Iris pigment epithelial cell (primary cell): ENCODE measurements at places on chromosomes 3 and 15.

- DNase-seq: no peak
Observed at GRCh38 chr3:152386208-152386607, 117.5 kb downstream of the MBNL1 start.

GRCh38 chr3:186361246-186361761 lies 730 bp downstream of the DGKG start:
- no peak for DNase-seq

DNA sequence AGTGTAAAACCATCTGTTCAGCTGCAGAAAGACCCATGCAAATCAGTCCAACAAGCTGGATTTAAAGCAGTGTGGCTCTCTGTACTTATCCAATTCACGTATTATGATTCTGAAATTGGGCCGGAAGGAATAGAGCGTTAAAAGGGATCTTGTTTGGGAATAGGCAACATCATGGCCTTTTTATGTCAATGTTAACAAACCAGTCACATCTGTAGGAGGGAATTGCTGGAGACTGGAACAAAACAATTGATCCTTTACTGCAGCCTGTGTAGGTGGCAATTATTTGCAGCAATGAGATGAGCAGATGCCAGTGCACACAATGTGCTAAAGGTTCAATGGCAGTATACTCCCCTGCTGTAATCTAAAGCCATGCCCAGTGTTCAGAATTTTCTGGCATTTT lies 887.4 kb upstream of the ROBO1 start:
- DNase-seq: no peak

DNA sequence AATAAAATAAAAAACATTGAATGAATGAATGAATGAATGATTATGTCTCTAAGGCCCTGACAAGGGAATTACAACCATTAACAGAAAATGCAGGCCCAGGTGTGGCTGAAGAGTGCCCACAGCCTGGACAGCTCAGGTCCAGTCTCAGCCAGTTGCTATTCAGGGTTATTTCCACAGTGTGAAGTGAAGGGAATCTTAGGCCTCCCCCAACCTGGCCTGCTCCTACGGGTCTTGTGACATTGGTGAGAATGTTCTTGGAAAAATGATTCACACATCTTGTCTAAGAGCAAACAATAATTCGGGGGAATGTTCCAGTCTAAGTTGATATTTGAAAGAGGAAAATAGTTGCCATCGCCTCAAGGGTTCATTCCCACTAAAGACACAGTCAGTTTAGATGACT lies 37.0 kb downstream of the MINDY4B start:
- DNase-seq: peak; percentile 26

DNA sequence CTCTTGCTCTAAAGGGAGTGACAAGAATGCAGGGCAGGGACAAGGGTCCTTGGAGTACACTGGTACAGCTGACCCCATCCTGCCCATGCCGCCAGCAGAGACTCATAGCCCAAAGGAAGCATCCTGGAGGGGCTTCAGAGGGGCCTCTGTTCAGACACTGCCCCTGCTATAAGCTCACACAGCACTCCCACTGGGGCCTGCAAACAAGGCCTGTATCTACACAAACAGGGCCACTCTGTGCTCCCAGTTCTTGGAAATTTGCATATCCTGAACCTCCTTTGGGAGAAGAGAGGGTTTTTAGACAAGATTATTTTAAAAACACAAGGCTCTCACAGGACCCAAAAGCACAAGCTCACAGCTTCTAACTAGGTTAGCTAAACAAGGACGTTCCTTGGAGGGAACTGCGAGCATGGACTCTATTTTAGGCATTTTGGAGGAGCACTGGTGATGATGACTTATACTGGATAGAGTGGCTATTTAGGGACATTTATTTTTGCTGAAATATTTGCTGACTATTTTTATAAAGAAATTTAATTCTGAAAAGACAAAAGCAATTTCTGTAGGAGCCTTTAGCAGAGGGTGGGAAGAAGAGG lies 16.4 kb upstream of the ANKRD34C start:
- no peak for DNase-seq

- DNase-seq: peak; percentile 71
Observed at GRCh38 chr3:43753741-43754715, 63.3 kb downstream of the ABHD5 start.

- no peak for DNase-seq
Observed at GRCh38 chr15:53520996-53521395, 238.5 kb downstream of the WDR72 start.

GRCh38 chr3:27844052-27844675 lies 122.0 kb upstream of the EOMES start:
- DNase-seq: no peak

DNA sequence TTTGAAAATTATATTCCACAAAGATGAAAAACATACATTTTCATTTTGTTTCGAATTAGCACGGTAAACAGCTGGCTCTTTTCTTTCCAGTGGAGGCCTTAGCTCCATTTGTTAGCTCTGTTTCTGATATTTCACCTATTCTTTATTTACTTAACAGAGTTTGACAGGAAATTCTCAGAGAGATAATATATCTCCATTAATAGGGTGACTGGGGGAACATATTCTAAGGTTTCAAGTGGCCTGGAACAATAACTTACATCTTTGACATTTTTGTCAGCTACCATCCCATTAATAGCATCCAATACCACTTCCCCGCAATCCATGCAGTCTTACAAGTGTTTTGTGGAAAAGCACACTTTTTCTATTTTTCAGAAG lies 577.6 kb upstream of the MDFIC2 start:
- DNase-seq: no peak

GRCh38 chr3:52090131-52090932 lies 34.0 kb upstream of the DUSP7 start:
- DNase-seq: peak; percentile 90

GRCh38 chr3:148727231-148727630 lies 29.5 kb downstream of the AGTR1 start:
- DNase-seq: peak; percentile 48

DNA sequence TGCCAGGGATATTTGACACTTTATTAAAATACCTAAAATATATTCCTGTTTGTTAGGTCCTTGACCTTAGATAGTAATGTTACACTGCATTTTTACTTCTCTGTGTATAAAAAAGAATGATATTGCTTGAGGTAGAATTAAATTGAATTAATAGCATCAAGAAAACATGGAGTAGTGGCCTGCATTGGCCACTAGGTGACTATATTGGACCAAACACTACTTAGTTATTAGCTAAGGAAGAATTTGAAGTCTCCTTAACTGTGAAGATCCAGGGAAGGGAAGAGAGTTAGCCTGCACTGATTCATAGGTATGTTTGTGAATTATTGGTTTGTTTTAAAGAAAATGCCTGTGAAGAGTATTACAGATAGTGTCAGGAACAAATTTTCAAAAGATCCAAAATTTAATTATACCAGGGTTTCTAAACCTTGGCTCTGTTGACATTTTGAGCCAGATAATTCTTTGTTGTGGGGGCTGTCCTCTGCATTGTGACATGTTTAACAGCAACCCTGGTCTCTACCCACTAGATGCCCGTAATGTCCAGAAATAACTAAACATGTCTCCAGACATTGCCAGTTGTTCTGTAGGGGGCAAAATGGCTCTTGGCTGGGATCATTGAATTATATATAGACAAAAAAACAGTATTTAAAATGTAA lies 103.6 kb upstream of the THSD4 start:
- peak; percentile 78 for DNase-seq

GRCh38 chr15:34732430-34732829 lies 22.4 kb downstream of the GJD2 start:
- no peak for DNase-seq

- no peak for DNase-seq
Observed at GRCh38 chr15:47669221-47669620, 48.1 kb upstream of the SEMA6D start.

- no peak for DNase-seq
Observed at GRCh38 chr15:57129064-57129463, 210.6 kb downstream of the TCF12 start.

DNA sequence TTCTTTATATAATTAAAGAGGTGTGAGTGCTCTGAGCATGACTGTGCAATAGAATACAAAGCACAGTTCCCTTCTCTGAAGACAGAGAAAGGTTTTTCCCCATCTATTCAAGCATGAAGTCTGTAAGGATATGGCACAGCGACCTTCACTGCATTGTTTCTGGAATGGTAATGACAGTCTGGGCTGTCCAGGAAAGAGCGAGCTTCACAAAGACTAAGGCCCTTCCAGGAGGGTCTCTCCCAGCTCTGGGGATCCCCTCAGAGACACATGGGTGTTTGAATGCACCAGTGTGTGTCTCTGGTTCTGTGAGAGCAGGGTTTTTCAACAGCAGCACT lies 179.9 kb upstream of the NR2E3 start:
- DNase-seq: no peak

DNA sequence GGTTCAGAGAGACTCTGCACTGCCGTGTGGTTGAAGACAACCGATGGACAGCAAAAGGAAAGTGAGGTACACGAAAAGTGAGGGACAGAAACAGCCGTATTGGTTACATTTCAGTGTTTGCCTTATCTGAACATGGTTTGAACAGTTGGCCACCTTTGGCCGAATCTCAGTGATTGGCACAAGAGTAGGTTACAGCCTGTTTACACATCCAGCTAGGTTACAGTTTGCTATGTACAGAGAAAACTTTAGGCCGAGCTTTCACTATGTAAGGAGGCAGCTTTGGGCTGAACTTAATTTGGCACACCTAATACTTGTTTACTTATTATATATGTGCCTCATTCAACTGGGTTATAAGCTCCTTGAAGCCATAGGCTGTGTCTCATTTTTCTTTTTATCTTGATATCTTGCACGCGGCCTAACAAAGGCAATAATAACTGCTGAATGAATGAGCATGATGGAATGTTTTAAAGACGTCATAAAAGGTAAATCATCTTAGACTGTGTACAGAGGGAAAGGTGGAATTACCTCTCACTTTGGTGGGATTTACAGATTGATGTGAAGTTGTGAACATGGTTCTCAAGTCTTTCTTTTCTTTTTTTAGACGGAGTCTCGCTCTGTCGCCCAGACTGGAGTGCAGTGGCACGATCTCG lies 17.2 kb upstream of the GREM1 start:
- no peak for DNase-seq

GRCh38 chr3:174438501-174439145 lies 420.5 kb upstream of the NAALADL2 start:
- DNase-seq: peak; percentile 25

DNA sequence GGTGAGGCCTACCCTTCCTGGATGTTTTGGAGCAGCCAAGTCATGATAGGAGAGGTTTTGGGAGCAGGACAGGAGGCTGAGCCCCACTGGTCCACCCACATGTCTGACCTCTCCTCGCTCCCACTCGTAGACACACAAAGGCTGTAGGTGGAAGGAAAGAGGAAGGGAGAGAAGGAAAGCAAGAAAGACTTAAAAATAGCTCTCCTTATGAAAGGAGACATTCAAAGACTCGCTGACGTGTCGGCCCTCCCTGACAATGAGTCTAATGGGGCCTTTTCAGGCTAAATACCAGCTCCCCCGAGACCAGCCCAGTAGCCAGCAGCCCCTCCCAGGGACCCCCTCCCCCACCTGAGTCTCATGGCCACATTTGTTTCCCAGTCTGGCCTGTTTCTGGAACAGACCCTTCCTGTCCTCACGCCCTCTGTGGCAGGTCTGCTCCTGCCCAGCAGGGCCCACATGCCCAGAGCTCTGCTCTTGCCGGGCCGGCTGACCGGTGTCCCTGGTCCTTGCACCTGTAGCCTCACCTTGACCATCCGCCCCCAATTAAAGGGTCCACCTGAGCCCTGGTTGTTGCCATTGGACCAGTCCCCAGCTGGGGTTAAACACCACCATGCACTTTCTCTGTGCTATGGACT lies 49.3 kb downstream of the FGD5 start:
- DNase-seq: no peak

- no peak for DNase-seq
Observed at GRCh38 chr3:194194757-194195085, 58.8 kb downstream of the HES1 start.

GRCh38 chr3:70393881-70394612 lies 81.6 kb upstream of the MDFIC2 start:
- DNase-seq: no peak

DNA sequence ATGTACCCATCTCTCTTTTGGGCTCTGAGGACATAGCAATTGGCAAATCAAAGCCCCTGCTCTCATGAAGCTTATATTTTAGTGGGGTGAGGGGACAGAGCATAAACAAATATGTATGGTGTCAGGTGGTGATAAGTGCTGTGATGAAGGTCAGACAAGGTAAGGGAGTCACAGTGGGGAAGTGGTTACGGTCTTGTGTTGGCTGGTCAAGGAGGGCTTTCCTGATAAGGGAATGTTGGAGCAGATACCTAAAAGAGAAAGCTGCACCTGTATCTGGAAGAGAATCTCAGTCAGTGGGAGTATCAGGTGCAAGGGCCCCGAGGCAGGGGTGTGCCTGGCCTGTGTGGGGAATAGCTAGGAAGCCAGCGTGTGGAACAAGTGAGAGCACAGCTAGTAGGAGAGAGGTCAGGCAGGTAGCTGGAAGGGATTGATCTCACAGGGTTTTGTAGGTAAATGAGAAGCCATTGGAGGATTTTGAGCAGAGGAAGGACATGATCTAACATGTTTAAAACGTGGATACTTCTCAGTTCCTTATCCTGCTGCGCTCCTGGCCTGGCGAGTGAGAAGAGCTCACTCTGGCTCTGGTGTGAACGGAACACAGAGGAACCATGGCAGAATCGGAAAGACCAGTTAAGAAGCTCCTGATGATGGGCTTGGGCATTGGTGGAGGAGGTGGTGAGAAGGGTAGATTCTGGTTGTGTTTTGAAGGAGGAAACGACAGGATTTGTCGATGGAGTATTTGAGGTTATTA lies 35.5 kb downstream of the MRAS start:
- DNase-seq: no peak

- peak; percentile 96 for DNase-seq
Observed at GRCh38 chr3:149657926-149658743, at the start of gene WWTR1. TSS of gene WWTR1 (minus strand) at chr3:149658025. CDS start at chr3:149657306, 719 bp downstream.

GRCh38 chr3:129345971-129346370 lies 67.3 kb downstream of the HMCES start:
- no peak for DNase-seq

DNA sequence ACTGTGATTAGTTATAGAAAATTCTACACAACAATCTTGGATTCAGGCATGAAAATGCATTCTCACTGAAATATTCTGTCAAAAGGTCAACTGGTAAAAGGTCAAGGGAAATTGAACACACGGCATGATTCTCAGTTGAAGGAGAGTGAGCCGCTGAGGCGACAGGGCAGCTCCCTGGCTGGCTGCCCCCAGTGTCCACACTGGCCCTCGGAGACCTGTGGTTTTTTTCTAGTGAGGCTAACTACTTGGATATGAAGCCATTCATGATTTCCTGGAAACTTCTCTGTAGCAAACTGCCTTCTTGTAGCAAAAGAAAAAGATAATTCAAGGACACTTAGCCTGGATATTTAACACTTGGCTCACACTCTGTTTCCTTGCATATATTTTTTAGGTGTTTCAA lies 37.2 kb downstream of the AADACL2 start:
- peak; percentile 55 for DNase-seq

DNA sequence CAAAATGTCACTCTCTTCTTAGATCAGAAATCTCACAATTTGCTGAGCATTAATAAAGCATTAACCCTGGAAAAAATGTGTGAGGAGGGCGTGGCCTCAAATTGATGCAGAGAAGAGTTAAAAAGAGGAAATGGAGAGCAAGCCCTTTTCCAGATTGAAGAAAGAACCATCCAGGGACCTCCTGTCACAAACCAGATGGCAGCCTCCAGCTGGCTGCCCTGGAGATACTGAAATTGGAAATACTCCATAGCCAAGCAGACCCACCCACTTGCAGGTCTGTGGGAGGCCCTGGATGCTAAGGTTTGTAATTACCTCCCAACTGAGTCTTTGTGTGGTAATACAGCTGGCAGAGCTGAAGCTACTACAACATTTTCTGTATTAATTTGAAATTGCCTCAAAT lies 214.9 kb downstream of the IL20RB start:
- DNase-seq: no peak
